ENCODE measurements at places on chromosomes 5 and 9.

GRCh38 chr5:137209232-137209809 lies 289.8 kb downstream of the SPOCK1 start:
- no peak for DNase-seq

GRCh38 chr9:19922476-19923118 lies 133.8 kb upstream of the SLC24A2 start:
- DNase-seq = no peak

GRCh38 chr9:114000063-114000454 lies 78.0 kb downstream of the AMBP start:
- DNase-seq = no peak

- no peak for DNase-seq
Observed at GRCh38 chr9:128343855-128344254, 3.5 kb downstream of the SLC27A4 start.

DNA sequence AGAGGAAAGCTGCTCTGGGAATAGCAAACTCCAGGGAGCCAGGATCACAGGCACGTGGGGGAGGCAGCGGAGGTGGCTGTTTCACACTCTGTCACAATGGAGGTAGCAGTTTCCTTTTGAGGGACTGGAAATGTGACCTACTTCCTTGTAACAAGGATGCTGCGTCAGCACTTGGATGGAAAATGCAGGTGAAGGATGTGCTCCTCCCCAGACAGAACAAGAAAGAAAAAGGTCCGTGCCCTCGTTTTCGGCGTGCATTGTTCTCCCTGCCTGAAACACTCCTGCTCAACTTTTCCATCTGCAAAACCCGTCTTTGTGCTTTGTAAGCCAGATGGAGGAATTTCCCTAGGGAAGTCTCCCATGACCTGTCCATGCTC lies 55.1 kb upstream of the SH3PXD2B start:
- no peak for DNase-seq

GRCh38 chr9:88746743-88747398 lies 211.9 kb downstream of the NXNL2 start:
- no peak for DNase-seq

All from CD4-positive, alpha-beta T cell treated with Interleukin-17A for 1 hour (primary cell).